ENCODE measurements at places on chromosomes 5 and 9.

GRCh38 chr9:111691672-111692329 is 30.4 kb downstream of the GNG10 start:
- DNase-seq: no peak

GRCh38 chr5:154355129-154355611 is 90.6 kb upstream of the SAP30L start:
- no peak for DNase-seq

DNA sequence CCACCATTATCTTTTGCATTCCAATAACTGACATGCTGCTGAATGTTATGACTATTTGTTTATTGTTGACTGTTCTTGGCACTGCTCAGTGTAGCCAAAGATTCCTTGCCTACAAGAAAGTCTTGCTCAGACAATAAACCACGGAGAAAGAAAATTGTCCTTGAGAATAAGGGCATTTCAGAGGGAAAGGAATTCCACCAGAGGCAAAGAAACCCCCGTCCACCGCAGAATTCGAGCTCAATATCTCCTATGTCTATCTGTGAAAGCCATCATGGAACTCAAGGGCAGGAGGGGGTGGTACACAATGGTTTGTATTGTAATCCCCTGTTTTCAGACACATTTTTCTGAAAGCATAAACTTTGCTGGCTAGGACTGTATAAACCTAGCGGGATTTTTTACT is 70.3 kb upstream of the ADAMTS16 start:
- DNase-seq: no peak

DNA sequence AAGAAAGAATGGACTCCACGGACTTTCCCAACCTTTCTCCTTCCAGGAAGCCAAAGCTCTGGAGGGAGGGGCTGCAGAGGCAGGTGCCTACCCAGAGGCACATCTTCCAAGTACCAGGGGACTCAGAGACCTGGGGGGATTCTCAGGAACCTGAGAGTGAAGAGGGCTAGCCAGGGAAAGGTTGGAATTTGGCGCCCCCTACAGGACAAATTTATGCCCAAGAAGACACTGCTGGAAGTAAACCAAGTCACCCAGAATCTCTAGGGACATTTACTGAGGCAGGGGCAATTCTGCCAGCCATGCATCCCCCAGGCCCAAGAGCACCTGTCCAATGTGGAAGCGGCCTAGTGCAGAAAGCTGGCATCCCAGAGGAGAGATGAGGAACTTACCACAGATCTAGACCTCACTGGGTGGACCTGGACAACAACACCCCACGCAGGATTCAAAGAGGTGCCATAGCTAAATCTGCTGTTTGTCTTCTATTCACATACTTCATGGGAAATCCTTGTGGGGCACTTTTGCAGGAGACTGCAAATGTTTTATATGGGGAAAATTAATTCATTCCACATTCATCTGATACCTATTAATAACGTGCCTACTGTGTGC is 25.9 kb upstream of the IDNK start:
- peak; percentile 39 for DNase-seq

GRCh38 chr9:130794923-130795495 is 40.0 kb upstream of the ABL1 start:
- no peak for DNase-seq

DNA sequence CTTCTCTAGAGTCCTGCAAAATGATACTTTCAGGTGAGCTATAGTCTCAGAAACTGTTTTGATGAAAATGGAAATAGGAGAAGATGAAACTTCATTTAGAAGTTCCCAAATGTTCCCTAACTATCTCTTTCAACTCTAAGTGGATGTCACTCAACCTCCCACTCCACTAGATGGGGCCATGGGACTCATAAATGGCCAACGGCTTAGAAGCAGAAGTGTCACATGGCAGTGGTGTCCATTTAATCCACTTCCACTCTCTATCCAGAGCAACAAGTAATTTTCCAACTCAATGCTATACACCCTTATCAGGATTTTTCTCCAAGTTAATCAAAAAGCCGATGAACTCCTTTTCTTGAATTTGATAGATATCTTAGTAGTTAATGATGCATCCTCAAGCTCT is 295.7 kb downstream of the EDIL3 start:
- DNase-seq: no peak

DNA sequence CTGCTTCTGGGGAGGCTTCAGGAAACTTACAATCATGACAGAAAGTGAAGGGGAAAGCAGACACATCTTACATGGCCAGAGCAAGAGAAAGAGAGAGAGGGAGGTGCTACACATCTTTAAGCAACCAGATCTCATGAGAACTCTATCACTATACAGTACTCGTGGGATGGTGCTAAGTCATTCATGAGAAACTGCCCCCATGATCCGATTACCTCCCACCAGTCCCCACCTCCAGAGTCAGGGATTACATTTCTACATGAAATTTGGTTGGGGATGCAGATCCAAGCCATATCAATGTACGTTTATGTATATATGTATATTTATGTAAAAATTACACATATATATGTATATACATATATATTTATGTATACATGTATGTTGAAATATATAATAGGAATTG is 54.4 kb upstream of the CCDC112 start:
- no peak for DNase-seq

GRCh38 chr5:90534922-90535321 is 5.5 kb upstream of the LYSMD3 start:
- no peak for DNase-seq

DNA sequence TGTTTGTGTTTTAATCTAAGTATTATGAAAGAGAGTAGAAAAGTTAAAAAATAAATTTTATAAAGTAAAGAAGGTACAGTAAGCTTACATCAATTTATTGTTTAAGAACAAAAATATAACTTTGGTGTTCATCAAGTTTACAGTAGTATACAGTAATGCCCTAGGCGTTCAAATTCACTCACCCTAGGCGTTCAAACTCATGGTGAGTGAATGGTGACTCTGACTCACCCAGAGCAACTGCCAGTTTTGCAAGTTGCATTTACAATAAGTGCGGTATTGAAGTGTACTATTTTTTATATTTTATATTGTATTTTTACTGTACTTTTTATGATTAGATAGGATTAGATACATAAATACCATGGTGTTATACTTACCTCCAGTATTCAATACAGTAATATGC is 421.3 kb downstream of the CDH12 start:
- no peak for DNase-seq

DNA sequence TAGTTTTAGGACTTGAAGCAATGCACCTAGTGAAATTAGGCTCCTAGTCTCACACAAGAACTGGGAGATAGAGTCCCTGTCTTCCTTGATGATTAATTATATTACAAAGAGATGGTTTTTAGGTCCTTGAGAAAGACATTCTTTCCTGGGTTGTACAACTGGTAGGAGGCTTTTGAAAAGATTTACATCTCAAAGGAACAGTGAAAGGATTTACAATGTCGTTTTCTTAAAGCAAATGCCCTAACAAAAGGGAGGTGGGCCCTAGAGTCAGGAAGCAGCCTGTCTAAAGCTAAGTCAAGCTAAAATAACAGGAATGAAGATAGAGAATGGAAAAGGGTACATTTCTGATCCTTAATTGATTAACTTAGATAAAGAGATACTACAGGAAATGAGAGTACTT is 102.2 kb upstream of the IL7R start:
- no peak for DNase-seq

GRCh38 chr5:180792287-180792964 is 10.2 kb downstream of the MGAT1 start:
- no peak for DNase-seq

DNA sequence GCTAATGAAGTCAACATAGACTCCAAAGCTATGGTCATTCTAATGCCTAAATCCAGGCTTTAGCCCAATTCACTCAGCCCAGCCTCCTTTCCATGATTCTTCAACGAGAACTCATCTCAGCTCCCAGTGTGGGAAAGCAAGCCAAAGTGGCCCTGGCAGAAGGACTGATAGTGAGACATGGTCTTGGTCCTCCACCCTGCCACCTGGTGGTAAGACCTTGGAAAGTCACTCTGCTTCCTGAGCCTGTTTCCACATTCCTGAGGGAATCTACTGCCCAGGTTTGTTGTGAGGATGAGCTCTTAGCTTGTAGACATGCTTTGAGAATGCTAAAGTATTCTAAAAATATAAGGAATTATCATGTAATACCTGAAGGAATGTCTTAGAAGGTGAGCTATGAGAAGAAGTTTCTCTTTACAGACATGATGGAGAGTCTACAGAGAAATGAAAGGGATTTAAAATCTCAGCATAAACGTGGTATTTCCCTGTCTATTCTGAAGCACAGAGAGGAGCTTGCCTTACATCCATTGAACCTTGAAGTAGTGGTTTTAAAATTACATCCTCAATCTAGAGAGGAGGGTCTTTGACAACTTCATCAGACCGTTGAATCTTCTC is 173.5 kb downstream of the TRIM32 start:
- DNase-seq: no peak

GRCh38 chr9:108108852-108109448 is 619.4 kb upstream of the KLF4 start:
- no peak for DNase-seq

GRCh38 chr5:171513591-171513990 is 94.1 kb downstream of the FGF18 start:
- DNase-seq: no peak

GRCh38 chr9:121912812-121913627 is 180.1 kb downstream of the TTLL11 start:
- DNase-seq: no peak

- peak; percentile 48 for DNase-seq
Observed at GRCh38 chr9:99253134-99253533, 31.1 kb downstream of the SEC61B start.

- DNase-seq: no peak
Observed at GRCh38 chr9:105187781-105188180, 56.7 kb upstream of the SLC44A1 start.

DNA sequence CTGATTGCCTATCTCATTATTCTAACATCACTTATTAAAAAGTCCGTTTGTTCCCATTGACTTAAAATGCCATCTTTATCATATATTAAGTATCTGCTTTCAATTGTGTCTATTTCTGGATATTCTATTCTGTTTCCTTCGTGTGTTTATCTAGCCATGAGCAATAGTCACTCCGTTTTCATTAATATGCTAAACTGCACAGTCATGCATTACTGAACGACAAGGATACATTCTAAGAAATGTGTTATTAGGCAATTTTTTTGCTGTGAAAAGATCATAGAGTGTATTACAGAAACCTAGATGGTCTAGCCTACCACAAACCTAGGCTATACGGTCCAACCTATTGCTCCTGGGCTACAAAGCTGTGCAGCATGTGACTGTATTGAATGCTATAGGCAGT is 482.9 kb downstream of the IRX1 start:
- no peak for DNase-seq

- DNase-seq: no peak
Observed at GRCh38 chr5:116626272-116626723, 51.7 kb upstream of the SEMA6A start.

DNA sequence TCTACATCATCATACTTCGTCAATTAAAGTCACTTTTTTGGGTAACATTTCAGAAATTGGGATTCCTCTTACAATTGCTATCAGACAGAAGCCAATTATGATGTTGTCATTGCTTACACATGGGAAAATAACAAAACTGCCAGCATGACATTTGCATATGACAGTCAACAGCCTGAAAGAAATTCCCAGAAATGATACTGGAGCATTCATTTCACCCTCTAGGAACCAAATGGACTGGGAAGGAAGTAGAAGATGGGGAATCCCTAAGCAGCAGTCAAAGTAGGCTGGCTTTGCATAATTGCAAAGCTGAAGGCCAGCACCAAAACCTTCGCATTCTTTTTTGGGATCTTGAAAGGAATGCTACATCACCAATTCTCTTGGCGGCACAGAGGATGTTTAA is 10.7 kb downstream of the HMGCS1 start:
- DNase-seq: no peak

DNA sequence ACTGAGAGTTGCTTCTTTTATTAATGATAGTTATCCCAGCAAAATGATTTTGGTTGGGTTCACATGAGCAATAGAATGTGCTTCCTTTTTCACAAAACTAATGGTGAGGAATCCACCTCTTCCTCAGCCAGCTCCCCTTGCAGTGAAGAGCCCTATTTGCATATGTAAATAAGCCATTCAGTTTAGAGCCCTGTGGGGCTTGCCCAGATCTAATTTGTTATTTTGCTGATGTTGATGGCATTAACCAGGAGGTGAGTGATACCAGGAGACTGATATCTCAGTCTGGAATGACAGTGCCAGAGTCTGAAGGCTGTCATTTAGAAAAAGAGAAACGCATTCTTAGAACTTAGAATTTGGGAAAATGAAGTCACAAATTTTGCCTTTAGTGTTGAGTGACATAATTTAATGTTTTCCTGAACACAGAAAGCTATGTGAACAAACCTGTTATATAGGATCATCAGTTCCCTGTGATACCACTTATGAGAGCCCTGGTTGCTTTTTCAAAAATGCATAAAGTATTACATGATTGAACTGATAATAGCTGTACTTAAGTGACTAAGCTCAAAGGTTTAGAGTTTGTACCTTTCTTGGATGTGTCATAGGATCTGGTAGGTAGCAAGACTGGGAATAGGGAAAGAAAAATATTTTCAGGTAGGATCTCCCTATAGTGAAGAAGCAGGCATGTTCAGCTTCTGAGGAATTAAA is 271.6 kb downstream of the MAST4 start:
- DNase-seq: no peak

GRCh38 chr9:2419347-2419746 is 202.2 kb upstream of the VLDLR start:
- DNase-seq: no peak

GRCh38 chr5:31901807-31902530 is 263.0 kb downstream of the PDZD2 start:
- DNase-seq: no peak

DNA sequence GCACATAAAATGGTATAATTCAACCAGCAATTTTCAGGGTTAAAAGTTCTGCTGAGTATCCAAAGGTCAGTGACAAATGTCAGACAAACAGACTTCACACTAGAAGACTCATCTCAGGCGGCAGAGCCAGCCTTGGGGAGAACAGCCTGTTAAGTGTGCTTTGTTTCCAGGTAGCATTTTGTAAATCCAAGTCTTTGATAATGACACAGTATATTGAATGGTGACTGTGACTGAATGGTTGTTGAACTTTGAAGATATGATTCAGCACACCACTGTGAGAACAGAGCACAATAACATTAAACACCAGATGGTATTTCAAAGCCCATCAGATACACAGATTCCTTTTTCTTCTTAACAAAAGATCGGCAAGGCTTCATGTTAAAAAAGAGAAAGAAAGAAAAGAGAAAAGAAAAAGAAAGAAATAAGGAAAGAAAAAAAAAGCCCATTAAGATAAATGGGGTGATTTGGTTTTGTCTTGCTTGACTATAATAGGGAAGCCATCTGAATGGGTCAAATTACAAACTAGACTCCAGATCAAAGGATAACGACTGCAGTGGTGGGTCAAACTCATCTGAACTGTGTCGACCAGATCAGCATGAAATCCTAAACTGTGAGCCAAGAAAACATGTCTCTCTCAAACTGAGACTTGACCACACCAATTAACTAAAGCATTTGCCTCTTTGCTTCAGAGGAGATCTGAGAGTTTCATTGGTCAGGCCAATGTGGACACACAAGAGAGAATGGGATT is 313.0 kb upstream of the ZNF608 start:
- no peak for DNase-seq

GRCh38 chr5:91687430-91687829 is 304.3 kb upstream of the ARRDC3 start:
- no peak for DNase-seq
